ENCODE measurements at places on chromosomes 5 and 9.

GRCh38 chr5:136195971-136196820 lies 3.2 kb upstream of the SMIM32 start:
- no peak for DNase-seq

DNA sequence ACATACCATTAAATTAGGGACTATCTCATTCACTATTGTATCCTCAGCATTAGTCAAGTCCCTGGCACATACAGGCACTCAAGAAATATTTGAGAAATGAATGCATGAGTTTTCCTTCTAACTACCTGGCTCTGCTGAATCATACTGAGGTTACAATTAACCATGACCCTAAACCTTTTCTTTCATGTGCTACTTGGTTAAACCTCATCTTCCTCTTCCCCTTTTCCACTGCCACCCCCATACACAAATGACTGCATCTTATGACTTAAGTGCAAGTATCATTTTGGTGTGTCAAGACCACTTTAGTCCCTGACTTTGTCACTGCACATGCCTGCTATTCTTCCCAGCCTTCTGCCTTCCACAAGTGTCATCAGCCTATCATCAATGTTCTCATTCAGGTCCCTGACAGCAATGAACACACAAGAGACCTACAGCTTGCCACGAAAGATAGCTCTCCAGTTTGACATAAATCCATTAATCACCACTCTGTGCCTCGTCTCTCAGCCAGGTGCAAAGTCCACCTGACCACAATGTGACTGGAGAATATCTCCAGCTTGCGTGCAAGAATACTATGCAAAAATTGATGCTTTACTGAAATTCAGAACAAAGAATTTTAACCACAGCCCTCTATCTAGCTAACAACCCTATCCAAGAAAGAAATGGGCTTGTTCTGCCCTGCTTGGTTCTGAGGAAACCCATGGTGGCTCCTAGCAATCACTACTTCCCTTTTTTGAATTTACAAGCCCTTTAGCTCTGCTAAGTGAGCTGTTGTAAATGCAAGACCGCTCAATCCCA lies 74.5 kb downstream of the MAPKAP1 start:
- DNase-seq = no peak

DNA sequence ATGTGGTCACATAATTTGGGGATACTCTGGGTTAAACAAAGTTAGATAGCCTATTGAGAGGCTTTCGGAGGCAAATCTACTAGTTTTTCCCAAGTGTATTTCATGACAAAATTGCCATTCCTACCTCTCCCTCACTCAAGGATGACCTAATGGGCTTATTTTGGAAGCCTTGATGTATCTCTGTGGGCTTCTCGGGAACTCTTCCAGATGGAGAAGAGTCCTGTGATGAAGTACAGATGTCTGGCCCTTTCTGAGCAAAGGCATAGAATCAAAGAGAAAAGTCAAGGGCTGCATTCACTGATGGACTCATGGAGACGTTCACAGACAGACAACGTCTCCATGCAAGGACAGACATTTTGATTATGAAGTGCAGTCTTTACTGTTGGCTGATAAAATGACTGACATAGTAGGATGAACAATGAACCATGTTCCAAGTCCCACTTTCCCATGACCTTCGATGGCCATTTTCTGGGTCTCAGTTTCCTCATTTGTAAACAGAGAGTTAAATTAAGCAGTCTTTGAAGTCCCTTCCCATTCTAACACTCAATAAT lies 347.2 kb upstream of the CD180 start:
- DNase-seq = no peak

DNA sequence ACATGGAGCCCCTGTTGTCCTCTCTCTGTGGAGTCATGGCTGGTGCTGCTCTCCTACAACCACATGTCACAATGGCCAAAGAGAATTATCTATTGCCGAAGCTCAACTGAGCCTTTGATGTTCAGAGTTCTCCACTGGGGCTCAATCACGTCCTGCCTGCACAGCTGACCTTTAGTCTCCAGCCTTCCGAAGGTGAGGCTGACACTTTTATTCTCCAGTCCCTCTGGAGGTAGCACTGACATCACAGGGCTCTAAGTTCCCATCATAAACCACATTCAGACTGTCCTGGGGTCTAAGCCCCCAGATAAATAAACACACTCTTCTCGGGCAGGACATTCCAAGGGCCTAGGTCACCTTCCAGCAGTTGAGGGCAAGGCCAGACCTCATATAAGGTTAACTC lies 23.4 kb downstream of the ADCY2 start:
- no peak for DNase-seq

- peak; percentile 26 for DNase-seq
Observed at GRCh38 chr5:81749192-81749560, 1.7 kb downstream of the SSBP2 start.

DNA sequence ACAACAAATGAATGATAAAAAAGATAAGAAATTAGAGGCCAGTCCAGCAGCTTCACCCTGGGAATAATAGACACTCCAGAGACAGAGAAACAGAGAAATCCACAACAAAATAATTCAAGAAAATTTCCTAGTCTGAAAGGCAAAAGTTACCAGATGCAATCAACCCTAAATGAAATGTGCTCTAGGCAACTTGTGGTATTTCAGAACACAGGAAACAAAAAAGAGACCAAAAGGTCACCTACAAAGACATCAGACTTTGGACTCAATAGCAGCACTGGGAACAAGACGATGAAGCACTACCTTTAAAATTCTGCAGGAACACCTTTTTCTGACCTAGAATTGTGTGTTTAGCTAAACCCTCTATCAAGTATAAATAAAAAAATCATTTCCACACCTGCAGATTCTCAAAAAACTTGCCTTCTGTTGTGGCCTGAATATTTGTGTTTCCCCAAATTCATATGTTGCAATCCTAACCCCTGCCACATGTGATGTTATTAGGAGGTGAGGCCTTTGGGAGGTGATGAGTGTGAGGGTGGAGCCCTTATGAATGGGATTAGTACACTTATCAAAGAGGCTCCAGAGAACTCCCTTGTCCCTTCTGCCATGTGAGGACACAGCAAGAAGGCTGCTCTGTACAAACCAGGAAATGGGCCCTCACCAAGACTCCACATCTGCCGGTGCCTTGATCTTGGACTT lies 5.9 kb upstream of the MAPK9 start:
- DNase-seq = no peak

- peak; percentile 89 for DNase-seq
Observed at GRCh38 chr5:132007399-132008162, 3.9 kb downstream of the ACSL6 start.

DNA sequence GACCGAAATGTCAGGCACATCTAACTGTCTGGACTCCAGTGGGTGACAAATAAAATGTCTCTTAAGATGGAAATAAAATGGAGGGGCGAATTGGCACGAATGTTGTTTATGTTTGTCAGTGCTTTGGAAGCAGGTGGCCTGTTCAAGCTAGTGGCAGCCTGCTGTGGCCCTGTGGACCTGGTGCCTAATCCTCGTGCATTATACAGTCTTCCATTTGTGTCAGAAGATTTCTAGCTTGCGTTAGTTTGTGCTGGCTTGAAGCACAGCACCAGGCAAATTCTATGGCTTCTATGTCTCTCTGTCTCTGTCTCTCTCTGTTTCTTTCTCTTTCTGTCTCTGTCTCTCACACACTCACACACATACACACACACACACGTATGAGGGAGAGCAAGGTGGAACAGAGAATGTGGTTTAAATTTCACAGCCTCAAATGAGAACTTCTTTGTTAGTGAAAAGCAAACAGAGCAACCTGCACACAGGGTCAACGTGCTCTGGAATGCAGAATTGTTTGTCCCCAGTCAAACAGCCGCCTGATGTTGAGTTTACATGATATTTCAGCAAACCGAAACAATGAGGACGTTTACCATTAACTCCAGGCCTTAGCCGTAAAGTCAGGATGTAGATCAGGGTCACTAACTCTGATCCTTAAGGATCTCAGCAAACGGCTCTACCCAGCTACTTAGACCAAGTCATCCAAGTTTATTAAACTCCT lies 39.0 kb upstream of the CD180 start:
- no peak for DNase-seq

DNA sequence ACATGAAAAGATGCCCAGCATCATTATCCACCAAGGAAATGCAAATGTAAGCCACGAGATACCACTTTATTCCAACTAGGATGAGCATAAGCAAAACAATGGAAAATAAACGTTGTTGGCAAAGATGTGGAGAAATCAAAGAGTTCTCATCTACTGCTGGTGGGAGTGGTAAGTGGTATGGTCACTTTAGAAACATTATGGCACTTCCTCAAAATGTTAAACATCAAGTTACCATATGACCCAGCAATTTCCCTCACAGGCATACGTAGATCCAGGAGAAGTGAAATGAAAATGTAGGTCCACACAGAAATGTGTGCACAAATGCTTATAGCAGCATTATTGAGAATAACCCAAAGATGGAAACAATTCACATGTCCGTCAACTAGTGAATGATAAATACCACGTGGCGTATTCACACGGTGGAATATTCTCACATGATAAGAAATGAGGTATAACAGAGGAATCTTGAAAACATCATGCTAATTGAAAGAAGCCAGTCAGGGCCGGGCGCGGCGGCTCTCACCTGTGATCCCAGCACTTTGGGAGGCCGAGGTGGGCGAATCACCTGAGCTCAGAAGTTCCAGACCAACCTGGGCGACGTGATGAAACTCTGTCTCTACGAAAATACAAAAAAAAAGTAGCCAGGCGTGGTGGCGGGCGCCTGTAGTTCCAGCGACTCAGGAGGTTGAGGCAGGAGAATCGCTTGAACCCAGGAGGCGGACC lies 16.4 kb upstream of the FLT4 start:
- no peak for DNase-seq

DNA sequence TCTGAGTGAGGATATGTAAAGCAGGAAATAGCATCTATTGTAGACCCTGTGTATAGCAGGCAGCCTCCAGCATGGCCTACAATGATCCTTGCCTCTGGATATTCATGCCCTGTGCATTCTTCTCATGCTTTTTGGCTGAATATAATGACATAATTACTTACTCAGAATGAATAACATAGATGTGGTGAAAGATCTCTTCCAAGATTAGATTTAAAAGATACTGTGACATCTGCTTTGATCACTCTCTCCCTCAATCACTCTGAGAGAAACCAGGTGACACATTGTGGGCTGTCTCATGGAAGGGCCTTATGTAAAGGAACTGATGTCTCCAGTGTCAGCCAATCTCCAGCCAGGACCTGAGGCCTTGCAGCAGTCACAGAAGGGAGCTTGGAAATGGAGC lies 376.7 kb downstream of the DNAH5 start:
- no peak for DNase-seq

- DNase-seq = no peak
Observed at GRCh38 chr9:127149463-127150390, 27.3 kb upstream of the ANGPTL2 start.

GRCh38 chr5:34826347-34826746 lies 12.6 kb upstream of the TTC23L start:
- no peak for DNase-seq

GRCh38 chr5:144247131-144247530 lies 76.5 kb downstream of the KCTD16 start:
- no peak for DNase-seq

DNA sequence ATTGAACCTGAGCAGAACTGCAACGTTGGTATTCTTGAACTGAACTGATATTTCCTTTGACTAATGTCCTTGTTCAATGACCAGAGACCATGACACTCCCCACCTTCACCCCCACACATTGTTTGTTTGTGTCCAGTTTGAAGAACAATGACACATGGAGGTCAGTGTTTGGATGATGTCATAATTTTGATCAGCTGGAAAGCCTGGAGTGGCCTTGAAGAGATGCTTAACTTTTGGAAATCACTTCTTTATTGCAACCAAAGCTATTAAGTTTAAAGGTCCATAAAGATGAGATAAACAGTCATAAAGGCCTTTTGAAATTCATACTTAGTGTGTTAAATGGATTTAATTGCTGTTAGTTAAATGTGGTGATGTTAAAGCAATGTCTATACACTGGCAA lies 92.7 kb downstream of the TMC1 start:
- no peak for DNase-seq

GRCh38 chr9:4328723-4329122 lies 28.9 kb upstream of the GLIS3 start:
- DNase-seq = no peak

DNA sequence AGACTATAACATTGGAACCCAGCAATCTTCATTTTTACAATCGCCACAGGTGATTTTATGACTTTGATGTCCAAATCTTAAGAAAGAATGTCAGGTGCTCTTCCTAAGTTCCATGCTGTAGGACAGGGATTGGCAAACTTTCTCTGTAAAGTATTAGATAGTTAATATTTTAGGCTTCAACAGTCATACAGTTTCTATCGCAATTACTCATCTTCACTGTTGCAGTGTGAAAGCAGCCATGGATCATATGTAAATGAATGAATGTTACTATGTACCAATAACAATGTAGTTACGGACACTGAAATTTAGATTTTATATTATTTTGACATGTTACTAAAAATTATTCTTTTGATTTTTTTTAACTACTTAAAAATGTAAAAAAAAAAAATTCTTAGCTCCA lies 169.7 kb downstream of the DTWD2 start:
- no peak for DNase-seq

- no peak for DNase-seq
Observed at GRCh38 chr5:120684749-120685415, 220.8 kb downstream of the PRR16 start.

DNA sequence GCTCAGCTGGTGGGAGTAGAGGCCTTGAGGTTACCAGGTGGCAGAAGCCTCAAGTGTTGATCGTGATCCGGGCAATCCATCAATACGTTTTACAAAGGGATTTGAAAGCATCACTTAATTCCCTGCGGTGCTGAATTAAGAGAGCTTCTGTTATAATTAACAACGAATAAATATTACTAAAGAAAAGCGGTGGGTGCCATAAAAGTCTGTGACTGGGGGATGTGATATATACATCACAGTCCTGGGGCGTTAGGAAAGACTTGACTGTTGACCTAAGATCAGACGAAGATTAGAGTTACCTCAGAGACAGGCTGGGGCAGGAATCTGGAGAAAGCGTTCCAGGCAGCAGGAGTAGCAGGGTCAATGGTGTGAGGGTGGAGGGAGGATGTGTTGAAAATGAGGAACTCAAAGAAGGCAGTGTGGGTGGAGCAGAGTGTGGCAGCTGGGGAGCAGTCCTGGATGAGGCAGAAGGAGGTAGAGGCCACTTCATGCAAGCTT lies 6.7 kb upstream of the C5orf63 start:
- no peak for DNase-seq

Measured in putamen (tissue), 1 donor.